ENCODE measurements at places on chromosomes 3 and 15. TPM values are rescaled to one million over a fixed set of nuclear protein-coding genes. Genes with fewer than 3 reads are reported as not detected.

- DNase-seq, result no peak
These were observed 998.6 kb downstream of the NAALADL2 start for GRCh38 chr3:175857666-175858270.

- DNase-seq, result no peak
These were observed 144.1 kb downstream of the FILIP1L start for GRCh38 chr3:99970198-99970597.

GRCh38 chr3:153094386-153094785 is 67.6 kb upstream of the RAP2B start:
- DNase-seq, result no peak

Gene STRIT1
- total RNA-seq, result not detected

Gene CTXN2
- total RNA-seq, result 0.06 TPM

Measured in kidney (tissue), 22 donors.